ENCODE measurements at places on chromosomes 13 and 19.

GRCh38 chr13:24983094-24983493 lies 112.8 kb upstream of the PABPC3 start:
- DNase-seq: no peak

- peak; percentile 59 for DNase-seq
These were observed 7.9 kb downstream of the PIP5K1C start for GRCh38 chr19:3692141-3693024.

- DNase-seq: no peak
These were observed 30.7 kb upstream of the ASF1B start for GRCh38 chr19:14166999-14167575.

- no peak for DNase-seq
These were observed 1.2 kb upstream of the ZNF574 start for GRCh38 chr19:42074513-42075363.

GRCh38 chr13:44822291-44822690 lies 167.0 kb downstream of the NUFIP1 start:
- no peak for DNase-seq

DNA sequence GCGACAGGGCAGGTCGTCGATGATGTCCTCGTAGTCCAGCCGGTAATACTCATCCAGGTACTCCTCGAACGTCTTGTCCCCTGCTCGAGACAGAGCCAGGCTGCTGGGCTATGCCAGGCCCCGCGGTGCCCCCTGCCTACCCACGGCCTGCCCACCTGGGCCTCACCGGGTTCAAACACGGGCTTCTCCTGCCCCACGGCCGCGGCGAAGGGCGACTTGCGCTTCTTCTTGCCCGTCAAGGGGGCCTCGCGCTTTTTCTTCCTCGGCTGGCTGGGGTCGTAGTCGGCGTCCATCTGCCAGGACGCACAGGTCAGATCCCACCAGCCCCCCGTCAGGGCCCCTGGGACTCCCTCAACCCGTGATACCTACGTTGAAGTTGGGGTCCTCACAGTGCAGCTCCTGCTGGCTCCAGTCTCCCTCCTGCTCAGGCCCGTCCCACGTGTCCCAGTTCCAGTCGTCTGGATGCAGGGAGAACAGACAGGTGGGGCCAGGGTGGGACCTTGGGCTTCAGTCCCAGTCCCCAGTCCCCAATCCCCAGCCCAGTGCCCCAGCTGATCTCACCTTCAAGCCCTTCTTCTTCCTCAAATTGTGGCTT lies 8.1 kb downstream of the KRI1 start:
- DNase-seq: no peak

DNA sequence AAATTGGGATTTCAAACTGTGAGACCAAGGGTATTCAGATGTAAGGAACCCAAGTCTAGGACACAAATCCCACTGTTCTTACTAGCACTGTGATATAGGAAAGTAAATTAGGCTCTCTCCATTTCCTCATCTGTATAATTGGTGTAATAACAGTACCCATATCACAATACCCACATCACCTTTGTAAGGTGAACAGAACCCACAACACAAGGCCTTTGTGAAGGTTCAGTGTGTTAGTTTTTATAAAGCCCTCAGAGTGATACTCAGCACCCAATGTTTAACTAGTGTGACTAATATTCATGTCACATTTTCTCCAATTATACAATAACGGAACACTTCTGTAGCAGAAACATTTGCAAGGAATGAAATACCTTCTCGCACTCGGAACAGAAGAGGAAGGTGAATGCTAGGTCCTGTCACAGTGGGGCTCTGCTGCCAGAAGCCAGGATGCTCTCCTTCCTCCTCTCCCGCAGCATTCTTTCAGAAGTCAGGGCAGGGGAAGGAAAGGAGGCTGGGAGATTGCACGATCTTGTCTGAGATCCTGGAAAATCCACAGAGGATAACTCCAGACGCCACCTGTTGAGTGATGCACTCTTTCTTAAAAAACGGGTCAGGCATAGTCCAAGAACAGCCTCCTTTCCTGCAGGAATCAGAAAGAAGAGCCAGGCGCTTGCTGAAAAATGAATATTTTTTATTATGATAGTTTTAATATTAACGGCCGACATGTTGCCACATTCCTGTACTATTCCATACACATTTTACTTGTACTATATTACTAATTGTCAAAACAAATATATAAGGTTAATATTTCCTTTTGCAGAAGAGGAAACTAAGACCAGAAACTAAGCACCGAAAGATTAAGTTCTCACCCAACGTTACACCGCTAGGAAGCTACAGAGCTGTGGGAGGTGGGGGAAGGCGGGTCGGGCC lies 762 bp downstream of the ZNF45 start:
- DNase-seq: no peak
